ENCODE measurements at places on chromosomes 5 and 9. TPM values are rescaled to one million over a fixed set of nuclear protein-coding genes. Genes with fewer than 3 reads are reported as not detected.
A peak's percentile ranks its signal among the peaks of the same experiment; 100 is the strongest.

DNA sequence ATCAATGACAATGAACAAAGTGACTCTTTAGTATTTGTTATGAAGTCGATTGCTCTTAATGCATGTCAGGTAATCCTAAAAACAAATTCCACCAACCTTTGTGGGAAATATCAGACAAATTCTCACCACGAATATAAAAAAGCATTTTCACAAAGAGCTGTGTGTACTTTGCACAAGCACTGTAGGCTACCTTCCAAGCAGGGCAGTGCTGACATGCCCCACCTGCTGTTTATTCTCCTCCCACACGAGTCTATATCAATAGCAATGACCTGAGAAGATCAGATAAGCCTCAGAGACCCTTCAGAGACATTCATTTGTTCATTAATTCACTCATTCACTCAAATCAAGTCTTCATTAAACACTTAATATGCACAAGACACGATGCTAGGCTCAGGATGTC is 469.1 kb downstream of the ZSWIM6 start:
- no peaks in the 10 kb centered on the region for H3K27me3 ChIP-seq
- H3K27ac ChIP-seq, result no peak overlapping the region
- no peak overlapping the region for H3K4me3 ChIP-seq
- H3K36me3 ChIP-seq, result no peaks in the 10 kb centered on the region

DNA sequence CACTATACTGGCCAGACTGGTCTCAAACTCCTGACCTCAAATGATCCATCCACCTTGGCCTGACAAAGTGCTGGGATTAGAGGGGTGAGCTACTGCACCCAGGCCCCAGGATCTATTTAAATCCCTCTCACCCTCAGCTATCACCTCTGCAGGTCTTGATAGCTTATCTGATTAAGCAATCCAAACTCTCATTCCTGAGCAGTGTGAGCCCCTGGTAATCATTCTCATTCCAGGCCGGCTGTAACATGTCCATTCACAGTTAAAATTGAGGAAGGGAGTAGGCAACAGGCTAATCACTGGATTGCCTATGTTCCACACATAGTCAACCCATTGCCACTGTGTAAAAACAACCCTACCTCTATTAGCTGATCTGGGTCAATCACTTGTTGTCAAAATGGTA is 111.1 kb downstream of the AGTPBP1 start:
- H3K27ac ChIP-seq, result no peak overlapping the region
- H3K27me3 ChIP-seq, result no peaks in the 10 kb centered on the region
- no peak for DNase-seq
- H3K4me3 ChIP-seq, result no peak overlapping the region
- H3K4me1 ChIP-seq, result no peaks in the 10 kb centered on the region

- H3K4me3 ChIP-seq, result no peak overlapping the region
- H3K36me3 ChIP-seq, result no peaks in the 10 kb centered on the region
- DNase-seq, result no peak
These were observed 5.5 kb downstream of the CCL19 start for GRCh38 chr9:34685591-34685990.

GRCh38 chr5:72556351-72557166 is 49.3 kb upstream of the ZNF366 start:
- H3K4me3 ChIP-seq, result peak overlapping the region; percentile 42
- H3K27me3 ChIP-seq, result no peaks in the 10 kb centered on the region
- no peaks in the 10 kb centered on the region for H3K4me1 ChIP-seq
- H3K27ac ChIP-seq, result no peak overlapping the region
- DNase-seq, result peak; percentile 45
- no peaks in the 10 kb centered on the region for H3K36me3 ChIP-seq

Gene ZNF883
- 0.27 TPM for total RNA-seq

Gene ACSL6
- 0.25 TPM for total RNA-seq

Gene NPR3
- 0.20 TPM for total RNA-seq

Gene TMEM174
- total RNA-seq, result not detected

Gene PRLR
- total RNA-seq, result 23.7 TPM
